K562 (cell line): ENCODE measurements at places on chromosomes 4 and X. TPM values are rescaled to one million over a fixed set of nuclear protein-coding genes. Genes with fewer than 3 reads are reported as not detected.

GRCh38 chrX:11791090-11791489 is 33.1 kb downstream of the MSL3 start:
- DNase-seq: no peak

The RNF128 gene
- not detected in 2 replicates for polyA plus RNA-seq

GRCh38 chr4:87151730-87152129 is 68.7 kb downstream of the KLHL8 start:
- no peak for DNase-seq

DNA sequence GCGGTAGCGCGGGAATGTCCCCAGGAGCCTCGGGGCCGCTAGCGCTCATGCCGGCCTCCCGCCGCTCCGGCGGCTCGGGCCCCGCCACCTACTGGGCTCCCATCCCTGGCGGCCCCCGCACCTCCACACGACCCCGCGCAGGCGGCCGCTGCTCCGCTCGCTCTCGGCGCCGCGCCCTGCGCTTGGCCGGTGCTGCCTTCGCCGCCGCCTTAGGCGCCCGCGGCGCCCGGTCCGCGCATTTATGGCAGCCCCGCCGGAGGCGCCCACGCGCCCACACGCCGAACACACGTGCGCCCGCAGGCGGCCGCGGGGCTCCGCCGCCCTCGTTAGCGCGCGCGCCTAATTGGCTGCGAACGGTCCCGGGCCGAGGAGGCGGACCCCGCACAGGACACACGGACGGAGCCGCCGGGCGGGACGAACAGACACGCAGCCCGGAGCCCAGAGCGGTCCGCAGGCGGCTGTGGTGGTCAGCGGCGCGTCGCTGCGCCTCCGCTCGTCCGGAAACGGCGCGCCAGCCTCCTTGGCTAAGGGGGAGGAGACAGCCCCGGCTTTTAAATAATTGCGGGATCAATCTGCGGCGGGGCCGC is at the start of gene NKX1-1:
NKX1-1 (minus strand) TSS at position 49 of the 587 bp plus-strand sequence; CDS start at position 49, 0 bp downstream.
- DNase-seq: no peak

The SLITRK4 gene
- not detected in 2 replicates for polyA plus RNA-seq

DNA sequence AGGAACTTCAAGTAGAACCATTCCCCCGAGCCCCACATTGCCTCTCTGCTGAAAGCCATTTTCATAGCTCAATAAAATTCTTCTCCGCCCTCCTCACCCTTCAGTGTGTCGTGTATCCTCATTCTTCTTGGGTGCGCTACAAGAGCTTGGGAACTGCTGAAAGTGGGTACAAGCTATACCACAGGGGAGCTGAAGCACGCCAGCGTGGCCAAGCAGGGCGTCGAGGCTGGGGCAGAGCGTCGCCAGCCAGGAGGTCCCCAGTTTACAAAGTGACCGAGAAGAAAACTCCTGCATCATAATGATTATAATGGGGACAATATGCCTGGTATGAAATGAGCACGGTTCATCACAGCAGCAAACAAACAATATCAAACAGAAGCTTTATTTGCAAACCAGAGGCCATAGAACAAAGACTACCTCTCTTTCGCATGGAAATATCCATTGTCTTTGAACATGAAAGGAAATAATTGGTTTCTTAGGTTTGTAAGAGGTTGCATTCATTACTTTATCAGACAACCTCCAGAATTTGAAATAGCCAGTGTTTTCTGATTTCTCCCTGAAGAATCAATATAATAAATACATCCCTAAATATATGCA is 34.3 kb downstream of the RELL1 start:
- DNase-seq: no peak

GRCh38 chrX:11472879-11473278 is 179.7 kb downstream of the AMELX start:
- DNase-seq: no peak

GRCh38 chr4:183266371-183266770 is 53.7 kb downstream of the CLDN22 start:
- no peak for DNase-seq
